K562 (cell line): ENCODE measurements at places on chromosomes 7 and 10.

DNA sequence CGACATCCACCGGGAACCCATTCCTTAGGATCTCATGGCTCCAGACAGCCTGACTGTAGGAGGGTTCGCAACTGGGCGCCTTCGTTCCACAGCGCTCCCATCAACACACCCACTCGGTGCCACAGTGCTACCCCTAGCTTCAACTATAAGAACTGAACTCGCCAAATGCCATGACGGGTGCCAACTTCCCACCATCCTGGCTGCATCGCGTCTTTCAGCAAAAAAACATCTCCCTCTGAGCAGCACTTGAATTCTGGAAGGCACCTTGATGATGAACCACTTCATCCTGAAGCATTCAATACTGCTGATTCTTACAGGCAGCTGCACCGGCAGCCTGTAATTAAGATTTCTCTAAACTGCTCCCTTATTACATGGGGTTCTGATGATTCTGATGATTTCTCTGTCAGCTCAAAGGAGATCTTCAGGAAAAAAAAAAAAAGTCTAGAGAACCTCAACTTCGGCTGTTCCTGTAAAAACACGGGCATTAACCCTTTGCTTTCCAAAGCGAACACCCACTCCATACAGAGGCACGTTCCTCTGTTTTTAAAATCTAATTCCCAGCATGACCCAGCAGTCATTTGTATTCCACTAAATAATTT is 1.3 kb downstream of the CYTH3 start:
- H3K4me1 ChIP-seq = peaks cover 40% of the 10 kb centered on the region
- H3K27ac ChIP-seq = peak overlapping the region; percentile 67

DNA sequence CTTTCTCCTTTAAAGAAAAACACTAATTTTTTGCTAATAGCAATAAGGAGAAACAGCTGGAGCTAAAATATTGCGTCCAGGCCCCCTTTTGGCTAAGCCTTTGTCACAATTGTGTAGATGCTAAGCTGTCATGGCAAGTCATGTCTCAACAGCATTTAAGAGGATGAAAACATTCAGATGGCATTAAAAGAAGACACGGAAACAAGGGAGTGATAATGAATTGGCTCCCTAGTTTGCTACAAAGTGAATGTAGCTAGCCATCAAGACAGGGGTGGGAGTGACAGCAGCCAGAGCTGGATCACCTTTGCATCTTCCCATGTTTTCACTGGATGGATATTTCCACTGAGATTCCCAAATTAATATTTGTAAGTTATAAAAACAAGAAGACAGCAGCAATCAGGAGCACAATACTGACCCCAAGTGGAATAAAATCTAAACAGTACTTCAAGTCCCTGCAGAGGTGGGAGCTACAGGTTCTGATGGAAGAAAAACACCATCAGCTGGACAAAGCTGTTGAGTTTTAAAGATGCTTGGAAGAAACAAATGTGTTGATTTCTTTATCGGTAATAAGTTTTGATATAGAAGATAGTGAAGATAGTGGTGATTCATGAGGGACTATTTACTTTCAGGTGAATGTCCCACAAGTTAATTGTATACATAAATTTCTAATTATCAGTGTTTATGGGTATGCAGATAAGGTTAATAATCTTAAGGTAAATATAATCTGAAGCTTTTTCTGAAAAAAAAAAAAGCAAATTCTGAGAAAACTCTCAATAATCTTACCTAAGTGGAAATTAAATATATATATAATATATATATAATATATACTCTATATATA is 129.4 kb downstream of the SLC16A9 start:
- H3K4me1 ChIP-seq = no peaks in the 10 kb centered on the region
- H3K4me3 ChIP-seq = no peak overlapping the region
- DNase-seq = no peak
- no peak overlapping the region for H3K27ac ChIP-seq
- H3K27me3 ChIP-seq = no peaks in the 10 kb centered on the region

DNA sequence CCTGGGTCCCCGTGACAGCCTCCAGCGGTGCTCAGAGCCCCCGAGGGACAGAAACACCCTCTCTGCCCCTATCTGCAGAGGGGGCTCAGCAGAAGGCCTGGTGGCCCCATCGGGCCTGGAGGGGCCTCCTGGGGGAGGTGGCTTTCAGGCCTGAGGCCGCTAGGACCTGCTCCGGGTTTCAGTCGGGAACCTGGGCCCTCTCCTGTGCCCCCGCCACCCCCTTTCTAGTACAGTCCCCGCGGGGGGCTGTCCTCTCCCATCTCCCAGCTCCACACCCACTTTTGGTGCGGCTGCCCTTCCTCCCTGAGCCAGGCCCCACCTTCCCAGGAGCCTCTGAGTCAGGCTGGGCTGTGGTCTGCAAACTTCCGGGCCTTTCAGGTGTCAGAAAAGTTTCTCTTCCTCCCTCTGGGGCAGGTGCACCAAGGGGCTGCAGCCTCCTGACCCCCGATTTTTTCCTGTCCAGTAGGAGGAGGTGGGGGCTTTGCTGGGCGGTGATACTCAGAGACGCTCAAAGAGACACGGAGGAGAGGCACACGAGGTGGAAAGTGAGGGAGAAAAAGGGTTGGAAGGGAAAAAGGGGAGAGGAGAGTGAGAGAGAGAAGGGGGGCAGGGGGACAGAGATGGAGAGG is 692 bp downstream of the CARD11 start:
- H3K27me3 ChIP-seq = no peaks in the 10 kb centered on the region
- H3K4me3 ChIP-seq = peak overlapping the region; percentile 70
- H3K4me1 ChIP-seq = no peaks in the 10 kb centered on the region; the same call in 2 of the 3 replicates

DNA sequence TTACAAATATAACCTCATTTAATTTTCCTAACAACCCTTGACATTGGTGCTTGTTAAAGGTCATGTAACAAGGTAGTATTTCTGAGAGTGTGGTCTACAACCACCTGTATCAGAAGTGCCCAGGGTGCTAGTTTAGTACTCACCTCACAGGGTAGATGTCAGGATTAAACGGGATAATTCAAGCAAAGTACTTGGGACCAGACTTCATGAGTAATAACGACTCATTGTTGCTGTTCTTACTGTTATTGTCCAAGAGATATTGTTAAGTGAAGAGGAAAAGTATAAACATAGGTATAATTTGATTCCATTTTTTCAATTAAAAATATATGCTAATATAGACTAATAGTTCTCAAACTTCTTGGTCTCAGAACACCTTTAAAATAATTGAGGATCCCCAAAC is 179.3 kb downstream of the WNT2 start:
- DNase-seq = no peak
- no peaks in the 10 kb centered on the region for H3K4me1 ChIP-seq
- no peaks in the 10 kb centered on the region for H3K27me3 ChIP-seq

- no peaks in the 10 kb centered on the region for H3K27me3 ChIP-seq
- no peak for DNase-seq
- 0 out of 3 replicates have a peak overlapping the region, but pooled peaks have one; percentile 22 for H3K27ac ChIP-seq
- H3K4me1 ChIP-seq = no peaks in the 10 kb centered on the region; the same call in 1 of the 2 replicates
- H3K4me3 ChIP-seq = no peak overlapping the region
These were observed 39.4 kb downstream of the MMRN2 start for GRCh38 chr10:86918022-86918471.
